NT2/D1 (cell line): ENCODE measurements at places on chromosomes 11 and 22.

GRCh38 chr22:41831828-41832552, 915 bp upstream of the SREBF2 start:
- DNase-seq = no peak

DNA sequence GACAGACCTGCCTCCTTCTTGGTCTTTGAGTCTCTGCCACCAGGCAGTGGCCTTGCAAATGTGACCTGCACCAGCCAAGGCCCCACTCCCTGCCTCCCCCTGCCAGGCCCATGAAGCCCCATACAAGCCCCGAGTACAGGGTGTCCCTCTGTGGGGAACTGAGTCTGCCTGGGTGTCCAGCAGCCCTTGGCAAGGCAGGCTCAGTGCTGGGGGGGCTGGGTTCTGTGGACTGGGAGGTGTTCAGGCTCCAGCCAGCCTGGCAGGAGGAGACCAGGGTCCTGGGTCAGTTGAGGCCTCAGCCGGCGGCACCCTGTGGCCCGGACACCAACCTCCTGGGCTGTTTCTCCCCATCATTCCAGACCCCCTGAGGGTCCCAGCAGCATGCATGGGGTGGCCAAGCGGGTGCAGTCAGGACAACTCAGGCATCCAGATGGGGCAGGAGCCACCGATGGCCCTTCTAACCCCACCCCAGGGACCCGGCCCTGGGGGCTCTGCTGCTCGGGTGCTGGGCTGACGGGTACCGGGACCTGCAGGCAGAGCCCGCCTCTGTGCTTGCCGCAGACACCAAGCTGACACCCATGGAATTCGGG, 5.7 kb downstream of the MUC5AC start:
- no peak for DNase-seq

DNA sequence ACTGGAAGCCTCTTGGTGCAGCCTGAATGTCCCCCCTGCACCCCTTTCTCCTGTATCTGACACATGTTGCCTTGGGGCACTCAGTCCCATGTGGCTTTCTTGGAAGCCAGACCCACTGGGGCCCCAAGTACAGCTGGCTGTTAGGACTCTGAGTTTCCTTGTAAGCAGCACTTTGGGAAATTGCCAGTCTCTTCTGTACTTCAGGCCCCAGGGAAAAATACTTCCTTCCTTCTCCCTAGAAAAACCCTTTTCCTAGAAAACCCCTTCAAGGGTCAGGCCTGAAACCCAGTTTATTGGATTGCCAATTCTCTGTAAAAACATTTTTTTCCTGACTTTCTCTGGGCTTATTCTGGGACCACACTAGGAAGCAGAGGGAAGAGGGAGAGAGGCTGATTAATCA, 360.3 kb downstream of the TENM4 start:
- no peak for DNase-seq

DNA sequence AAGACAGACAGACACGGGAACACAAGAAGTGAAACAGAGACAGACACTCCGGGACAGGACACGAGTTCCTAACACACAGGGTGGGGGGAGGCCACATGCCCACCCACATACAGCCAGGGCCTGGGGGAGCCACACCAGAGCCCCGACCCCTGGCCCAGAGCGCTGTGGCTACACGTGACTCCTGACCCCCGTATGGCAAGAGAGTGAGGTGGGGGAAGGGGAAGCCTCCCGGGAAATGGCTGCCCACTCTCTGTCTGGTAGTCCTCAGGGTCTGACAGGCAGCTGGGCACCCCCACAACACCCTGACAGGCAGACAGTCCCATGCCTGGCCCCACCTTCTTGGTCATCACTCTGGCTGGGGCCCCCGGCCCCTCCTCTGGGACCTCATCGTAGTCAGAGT, 38.6 kb upstream of the PDE2A start:
- no peak for DNase-seq

GRCh38 chr22:49761836-49762235, 65.8 kb downstream of the BRD1 start:
- DNase-seq = no peak
